Hippocampal formation (tissue), 2 donors: ENCODE measurements at places on chromosomes 4 and X.

- DNase-seq = no peak
Observed at GRCh38 chrX:17860811-17861488, at the start of gene RAI2. Gene RAI2 (minus strand): TSS chrX:17861298. CDS start chrX:17802010, 59,288 bp downstream.

GRCh38 chr4:82560853-82561785 is 669 bp downstream of the TMEM150C start:
- no peak for DNase-seq

DNA sequence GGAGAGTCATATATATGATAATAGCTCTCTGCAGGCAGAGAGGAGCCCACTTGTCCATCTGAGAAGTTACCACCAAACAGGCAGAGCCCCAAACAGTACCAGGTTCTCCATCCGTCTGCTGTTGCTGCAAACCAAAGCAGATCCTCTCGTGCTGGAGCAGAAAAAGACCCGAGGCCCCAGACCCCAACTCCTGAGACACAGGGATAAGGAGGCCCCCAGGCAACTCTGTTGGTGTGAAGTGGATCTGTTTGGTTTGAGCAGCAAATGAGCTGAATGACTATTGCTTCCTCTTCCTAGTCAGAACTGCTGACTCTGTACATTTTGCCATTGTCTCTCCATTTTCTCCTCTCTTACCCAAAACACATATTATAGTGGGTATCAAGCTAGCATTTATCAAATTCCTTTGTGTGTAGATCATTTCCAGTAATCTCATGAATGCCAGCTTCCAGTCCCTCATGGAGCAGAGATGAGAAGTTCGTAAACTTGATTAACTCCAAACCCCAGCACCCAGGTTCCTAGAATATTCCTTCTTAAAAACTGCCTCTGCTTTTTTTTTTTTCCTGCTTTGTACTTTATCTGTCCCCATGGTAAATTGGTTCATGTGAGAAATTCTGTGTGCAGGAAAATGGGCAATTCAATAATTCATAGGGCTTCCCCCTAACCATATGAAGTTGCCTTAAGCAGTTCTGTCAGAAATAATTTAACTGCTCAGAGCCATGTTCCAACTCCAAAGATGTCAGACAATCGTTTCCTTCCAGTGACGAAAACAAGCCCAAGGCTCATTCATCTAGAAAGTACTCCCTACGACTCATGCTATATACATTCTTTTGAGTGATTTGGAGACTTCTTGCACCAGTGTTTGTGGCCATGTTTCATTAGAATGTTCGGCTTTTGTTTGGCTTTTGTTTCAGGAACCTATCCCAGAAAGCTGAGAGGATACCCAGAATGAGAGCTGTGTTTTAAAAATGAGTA is 98.6 kb upstream of the ATXN3L start:
- DNase-seq = no peak

GRCh38 chr4:119209077-119209476 is 3.4 kb upstream of the USP53 start:
- DNase-seq = no peak

GRCh38 chr4:65340382-65341109 is 329.7 kb downstream of the EPHA5 start:
- no peak for DNase-seq

- no peak for DNase-seq
Observed at GRCh38 chrX:152905081-152905420, 7.2 kb downstream of the ZNF185 start.

DNA sequence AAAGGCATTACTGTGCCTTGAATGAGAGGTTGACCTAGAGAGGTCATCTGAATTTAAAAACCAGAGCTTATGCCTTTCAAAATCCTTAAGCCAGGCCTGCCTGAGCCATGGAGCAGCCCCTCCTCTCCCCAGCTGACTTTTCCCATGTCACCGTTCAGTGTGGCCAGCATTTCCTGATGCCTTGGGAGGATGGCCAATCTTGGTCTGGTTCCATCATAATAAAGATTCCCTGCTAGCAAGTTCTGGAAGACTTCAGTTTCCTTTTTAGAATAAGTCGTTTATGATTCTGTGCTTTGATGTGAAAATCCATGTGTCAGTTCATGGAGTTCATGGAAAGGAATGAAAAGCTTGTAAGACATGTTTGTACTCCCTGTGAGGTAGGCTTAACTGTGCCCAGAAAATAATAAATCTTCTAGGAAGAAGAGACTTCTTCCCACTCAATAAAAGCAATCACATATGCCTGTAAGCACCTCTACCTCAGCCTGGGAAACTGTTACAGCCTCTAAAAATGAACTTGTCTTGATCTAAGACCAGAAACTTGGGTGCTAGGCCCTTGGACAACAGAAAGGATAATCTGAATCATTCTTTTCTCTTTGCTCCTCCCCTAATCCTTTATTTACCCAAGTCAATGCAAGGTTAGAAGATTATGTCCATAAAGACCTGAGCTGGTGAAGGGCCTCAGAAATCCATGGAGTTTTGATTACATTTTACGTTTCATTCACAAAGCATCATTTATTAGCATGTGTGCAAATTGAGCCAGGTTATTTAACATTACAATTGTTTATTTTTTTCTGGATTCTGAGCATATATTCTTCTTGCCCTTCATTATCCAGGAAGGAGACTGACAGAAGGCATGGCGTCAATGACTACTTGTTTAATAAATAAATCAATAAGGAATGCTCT is 84.0 kb upstream of the TBC1D9 start:
- DNase-seq = no peak

DNA sequence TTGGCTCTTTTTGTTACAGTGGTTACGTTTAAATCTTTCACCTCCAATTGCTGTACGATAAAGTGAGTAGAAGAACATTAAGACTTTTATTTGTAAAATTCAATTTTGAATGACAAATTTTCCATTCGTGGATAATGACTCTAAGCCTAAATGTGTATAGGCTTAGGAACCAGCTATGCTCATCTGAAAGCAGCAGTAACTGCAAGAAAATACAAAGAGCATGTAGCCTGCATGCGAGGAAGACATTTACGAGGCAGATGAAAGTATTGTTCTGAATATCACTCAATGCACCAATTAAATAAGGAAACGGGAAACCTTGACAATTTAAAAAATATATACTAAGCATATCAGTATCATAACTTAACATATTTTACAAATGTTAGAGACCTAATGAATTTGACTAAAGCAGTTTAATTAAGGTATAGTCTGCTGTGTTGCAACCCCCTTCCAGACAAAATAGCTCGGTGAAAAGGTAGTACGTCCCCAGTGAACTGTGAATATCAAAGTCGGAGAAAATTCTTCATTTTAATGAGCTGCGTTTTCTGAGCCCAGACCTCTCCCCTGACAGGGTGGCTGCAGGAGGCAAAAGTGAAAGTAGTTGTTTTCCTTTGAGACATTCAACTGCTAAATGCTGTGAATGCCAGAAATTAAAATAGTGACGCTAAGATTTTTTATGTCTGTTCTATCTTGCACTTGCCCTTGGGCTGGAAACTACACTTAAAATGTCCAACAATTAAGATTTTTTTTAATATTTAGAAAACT is 1236.5 kb upstream of the TENM3 start:
- no peak for DNase-seq

DNA sequence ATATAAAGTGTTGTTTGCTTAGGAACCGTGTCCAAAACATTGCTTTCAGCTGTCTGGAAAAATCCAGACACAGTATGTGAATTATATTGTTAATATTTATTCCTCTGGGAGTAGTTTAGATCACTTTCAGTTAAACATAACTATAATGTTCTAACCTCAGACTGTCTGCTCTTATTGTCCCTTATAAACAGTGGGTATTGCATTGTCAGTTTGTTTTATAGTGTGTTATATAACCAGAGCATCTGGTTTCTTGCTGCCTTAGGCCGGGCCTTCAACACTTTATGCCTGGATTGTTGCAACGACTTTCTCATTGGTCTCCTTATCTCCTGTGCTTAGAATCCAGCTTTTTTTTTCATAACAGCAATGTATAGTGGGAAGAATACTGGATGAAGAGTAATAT is 26.4 kb downstream of the ATG4A start:
- DNase-seq = no peak

GRCh38 chr4:17468619-17469221 is 43.2 kb downstream of the QDPR start:
- DNase-seq = no peak

- DNase-seq = peak; percentile 2
Observed at GRCh38 chr4:69984030-69984443, 11.7 kb upstream of the STATH start.

DNA sequence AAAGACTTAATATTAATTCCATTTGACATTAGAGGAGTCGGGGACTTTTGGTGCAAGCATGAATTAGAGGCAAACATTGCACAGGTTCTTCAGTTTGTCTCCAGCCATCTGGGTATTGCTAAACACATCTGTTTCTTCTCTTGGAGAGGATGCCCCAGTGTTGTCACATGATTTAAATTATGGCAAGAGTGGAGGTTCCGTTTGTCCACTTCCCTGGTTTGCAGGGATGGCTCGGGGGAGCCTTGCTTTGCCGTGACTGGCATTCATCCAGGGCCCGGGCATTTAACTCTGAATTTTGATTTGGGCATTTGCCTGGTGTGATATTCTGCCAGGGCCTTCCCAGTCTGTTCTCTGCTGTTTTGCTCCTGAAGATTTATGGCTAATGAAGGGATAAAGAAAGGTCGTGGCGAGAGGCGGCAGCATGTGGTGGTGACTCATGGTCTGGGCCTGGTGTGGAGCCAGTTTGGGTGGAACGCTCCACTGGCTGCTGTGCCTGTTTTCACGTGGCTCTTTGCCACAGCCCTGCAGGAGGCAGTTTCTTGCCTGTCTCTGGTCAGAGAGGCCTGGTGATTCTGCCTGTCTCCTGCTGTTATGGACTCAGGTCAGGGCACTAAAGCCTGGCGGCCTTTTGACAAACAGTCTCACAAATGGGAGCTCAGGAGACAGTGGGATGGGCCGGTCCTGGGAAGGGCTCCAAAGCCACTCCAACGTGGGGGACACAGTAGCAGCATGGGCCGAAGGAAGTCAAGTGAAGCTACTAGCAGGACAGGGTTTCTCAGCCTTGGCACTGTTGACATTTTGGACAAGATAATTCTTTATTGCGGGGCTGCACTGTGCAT is 99.4 kb upstream of the PGRMC2 start:
- DNase-seq = peak; percentile 65

GRCh38 chrX:68648960-68649359 is 1.5 kb downstream of the STARD8 start:
- no peak for DNase-seq

DNA sequence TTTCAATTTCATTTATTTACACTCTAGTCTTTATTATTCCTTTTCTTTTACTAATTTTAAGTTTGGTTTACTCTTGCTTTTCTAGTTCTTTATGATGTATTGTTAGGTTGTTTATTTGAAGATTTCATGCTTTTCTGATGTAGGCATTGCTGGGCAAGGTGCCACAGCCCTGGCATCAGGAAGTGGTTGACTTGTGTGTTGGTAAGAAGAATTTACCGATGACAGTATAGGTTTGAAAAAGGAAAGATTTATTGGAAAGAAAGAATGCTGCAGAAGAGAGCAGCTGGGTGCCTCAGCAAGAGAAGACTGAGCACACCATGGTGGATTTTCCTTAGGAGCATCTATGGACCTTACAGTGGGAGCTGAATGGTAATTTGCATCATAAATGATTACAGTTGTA is 153.2 kb downstream of the KLF8 start:
- DNase-seq = no peak

DNA sequence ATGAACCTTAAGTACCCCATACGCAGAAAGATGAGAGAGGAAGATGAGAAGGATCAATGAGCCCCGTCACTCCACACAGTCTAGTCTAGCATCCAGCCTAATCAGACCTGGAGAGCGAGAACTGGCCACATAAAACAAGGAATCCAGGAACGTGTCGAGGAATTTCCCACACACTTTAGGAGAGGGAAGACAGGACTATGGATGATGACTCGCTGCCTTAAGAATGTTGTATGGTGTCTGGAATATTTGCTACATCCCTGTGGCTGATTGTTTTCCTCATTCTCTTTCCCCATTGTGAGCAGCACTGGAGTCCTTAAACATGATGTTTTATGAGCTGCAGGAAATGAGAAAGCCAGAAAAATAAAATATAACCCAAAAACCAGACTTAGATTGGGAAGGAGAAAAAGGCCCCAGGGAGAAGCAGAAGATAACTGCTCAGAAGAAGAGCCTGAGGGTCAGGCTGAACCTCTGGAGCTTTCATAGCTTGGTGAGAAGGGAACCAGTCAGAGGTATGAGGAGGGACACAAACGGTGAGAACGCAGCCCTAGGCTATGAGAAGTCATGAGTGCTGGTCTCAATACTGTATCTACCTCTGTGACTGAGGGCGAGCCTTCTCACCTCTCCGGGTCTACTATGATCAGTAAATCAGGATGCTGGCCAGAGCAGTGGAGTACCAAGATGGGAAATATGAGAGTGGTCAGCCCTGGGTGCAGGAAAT is 139.5 kb upstream of the NOCT start:
- DNase-seq = no peak

DNA sequence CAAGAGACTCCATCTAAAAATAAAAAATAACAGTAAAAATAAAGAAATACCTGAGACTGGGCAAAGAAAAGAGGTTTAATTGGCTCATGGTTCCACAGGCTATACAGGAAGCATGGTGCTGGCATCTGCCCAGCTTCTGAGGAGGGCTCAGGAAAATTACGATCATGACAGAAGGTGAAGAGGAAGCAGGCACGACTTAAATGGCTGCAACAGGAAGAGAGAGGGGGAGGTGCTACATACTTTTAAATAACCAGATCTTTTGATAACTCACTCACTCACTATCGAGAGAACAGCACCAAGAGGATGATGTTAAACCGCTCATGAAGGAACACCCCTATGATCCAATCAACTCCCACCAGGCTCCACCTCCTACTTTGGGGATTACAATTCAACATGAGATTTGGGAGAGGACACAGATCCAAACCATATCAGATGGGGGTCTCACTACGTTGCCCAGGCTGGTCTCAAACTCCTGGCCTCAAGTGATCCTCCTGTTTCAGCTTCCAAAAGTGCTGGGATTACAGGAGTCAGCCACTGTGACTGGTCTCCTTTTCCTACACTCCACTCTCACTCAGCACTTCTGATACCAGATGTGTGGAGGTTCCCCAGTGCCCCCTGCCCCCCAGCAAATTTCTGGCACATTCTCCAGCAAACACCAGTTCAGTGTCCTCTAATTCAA is 11.9 kb upstream of the ZNF157 start:
- DNase-seq = no peak

DNA sequence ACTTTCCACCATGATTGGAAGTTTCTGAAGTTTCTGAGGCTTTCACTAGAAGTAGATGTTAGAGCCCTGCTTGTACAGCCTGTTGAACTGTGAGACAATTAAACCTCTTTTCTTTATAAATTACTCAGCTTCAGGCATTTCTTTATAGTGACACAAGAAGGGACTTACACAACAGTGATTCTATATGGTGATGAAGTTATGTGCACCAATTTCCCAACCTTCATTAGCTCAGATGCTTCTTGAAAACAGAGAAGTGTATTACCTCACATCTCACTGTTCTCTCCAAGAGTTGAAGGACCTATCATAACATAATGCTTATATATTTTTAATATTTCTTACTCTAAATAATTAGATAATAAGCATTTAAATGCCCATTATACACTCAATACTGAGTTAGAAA is 202.1 kb upstream of the ANXA10 start:
- no peak for DNase-seq

- no peak for DNase-seq
Observed at GRCh38 chr4:90889171-90889570, 762.0 kb downstream of the CCSER1 start.

GRCh38 chr4:123020285-123020684 is 97.9 kb upstream of the NUDT6 start:
- no peak for DNase-seq

- DNase-seq = no peak
Observed at GRCh38 chrX:72381439-72382201, 75.9 kb upstream of the CITED1 start.
